ENCODE measurements at places on chromosomes 1 and 21.

GRCh38 chr21:41396558-41397075, 29.4 kb upstream of the MX1 start:
- no peak for DNase-seq

DNA sequence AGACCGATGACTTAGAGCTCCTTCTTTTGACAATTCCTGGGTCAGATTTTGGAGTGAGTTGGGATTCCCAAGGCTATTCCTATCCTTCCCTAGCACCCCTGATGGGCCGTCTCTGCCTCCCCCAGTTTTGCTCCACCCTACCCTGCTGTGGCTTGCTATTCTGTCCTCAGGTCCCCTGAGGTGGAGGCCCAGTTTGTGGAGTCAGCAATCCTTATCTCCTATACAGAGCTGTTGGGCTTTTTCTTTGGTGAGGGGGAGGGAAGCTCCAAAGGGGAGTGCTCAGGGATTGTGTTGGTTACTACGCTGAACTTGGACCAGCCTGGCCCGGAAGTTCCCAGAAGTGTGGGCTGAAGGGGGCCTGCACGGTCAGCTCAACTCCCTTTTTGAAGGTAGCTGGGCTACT, 7.6 kb downstream of the SESN2 start:
- no peak for DNase-seq

GRCh38 chr1:210407207-210407886, 78.6 kb downstream of the HHAT start:
- peak; percentile 17 for DNase-seq

DNA sequence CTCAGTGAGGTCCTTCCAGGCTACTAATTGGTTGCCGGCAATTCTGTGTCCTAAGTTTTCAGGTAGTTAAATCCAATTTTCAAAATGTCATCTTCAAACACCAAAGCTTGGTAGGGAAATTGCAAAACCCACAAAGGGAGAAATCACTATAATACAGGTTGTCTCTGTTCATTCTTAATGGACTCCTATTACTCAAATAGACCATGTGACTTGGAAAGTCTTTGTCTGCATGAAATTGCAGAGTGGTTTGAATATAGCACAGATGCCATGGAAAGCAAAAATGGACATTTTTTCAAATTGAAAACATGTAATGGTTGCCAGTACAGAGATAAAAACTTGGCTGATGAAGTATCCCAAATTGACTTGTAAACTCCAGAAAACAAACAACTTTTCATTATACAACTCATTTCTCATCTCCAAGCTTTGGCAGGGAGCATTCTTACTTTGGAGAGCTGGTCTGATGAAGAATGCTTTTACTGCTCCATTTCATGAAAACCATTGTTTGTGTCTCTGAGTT, 169.5 kb upstream of the PKN2 start:
- no peak for DNase-seq

DNA sequence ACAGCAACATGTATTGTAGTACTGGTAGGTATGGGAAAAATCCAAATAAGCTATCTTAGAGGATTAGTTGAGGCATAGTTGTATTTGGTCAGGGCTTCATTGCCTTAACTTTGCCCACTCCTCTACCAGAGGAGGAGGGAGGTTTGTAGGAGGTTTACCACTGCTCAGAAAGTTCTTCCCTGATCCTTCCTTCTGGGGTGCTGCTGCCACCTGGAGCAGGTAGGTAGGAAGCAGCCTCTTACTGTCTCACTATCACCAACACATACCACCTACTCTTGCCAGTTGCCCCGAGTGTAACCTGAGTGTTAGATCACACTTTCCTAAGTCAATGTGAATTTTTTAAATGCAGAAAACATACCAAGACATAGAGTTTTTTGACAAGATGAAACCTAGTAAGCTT, 24.1 kb upstream of the ZSWIM5 start:
- no peak for DNase-seq

GRCh38 chr1:32966900-32967299, 2.3 kb upstream of the RNF19B start:
- no peak for DNase-seq

DNA sequence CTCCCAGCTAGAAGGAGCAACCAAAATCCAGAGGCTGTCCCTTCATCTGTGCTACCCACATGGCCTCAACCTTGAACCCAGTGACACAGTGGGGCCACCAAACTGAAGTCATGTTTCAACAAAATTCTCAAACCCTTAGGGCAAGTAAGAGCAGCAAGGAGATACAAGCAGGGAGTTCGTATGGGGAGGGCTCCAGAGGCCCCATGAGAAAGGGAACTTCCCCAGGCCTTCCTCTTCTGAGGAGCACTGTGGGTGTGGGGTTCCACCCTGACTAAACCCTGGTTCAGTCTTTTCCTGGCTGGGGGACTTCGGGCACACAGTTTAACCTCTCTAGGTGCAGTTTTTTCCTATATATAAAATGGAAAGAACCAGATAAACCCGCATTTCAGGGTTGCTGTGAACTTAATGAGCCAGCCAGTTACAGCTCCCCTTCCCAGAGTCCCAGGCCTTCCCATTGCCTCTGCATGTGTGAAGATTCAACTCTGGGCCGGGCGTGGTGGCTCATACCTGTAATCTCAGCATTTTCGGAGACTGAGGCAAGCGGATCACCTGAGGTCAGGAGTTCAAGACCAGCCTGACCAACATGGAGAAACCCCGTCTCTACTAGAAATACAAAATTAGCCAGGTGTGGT, 8.0 kb upstream of the THEMIS2 start:
- DNase-seq, result no peak

DNA sequence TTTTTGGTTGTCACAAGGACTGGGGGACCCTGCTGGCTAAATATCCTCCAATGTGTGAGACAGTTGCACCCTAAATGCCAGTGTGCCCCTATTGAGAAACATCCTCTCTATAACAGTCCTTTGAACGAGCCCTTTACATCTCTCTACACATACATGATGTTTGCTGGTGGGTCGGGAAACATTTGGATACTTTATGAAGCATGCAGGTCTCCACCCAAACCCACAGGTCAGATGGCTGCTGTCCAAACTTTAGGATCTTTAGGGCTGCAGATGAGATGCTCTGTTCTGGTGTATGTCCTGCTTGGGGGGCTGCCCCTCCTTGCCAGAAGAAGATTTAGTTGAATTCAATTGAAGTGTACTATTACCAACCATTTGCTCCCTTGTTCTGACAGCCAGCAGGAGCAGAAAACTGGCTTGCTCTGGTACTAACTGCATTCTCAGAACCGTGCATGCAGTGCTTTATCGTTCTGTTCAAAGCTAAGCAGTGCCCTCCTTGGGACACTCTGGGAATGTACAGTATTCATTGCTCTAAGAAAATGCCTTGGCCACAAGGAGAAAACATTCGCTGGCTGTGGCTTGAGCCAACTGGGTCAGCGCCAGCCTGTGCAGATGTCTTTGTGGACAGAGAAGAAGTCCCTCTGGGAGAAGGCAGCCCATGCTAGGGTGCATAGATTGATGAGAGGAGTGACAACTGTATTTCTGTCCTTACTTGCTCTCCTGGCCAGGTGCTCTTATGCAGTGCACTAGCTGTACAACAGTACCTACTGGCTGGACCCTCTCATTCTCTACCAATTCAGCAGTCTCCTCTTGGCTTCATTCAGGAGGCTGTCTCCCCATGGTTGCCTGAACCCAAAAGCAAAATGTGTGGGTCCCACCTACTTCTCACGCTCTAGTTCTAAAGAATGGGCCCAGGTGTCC, 61.4 kb upstream of the DIRAS3 start:
- DNase-seq, result no peak

GRCh38 chr1:30336550-30337323, 386.6 kb downstream of the MATN1 start:
- no peak for DNase-seq

DNA sequence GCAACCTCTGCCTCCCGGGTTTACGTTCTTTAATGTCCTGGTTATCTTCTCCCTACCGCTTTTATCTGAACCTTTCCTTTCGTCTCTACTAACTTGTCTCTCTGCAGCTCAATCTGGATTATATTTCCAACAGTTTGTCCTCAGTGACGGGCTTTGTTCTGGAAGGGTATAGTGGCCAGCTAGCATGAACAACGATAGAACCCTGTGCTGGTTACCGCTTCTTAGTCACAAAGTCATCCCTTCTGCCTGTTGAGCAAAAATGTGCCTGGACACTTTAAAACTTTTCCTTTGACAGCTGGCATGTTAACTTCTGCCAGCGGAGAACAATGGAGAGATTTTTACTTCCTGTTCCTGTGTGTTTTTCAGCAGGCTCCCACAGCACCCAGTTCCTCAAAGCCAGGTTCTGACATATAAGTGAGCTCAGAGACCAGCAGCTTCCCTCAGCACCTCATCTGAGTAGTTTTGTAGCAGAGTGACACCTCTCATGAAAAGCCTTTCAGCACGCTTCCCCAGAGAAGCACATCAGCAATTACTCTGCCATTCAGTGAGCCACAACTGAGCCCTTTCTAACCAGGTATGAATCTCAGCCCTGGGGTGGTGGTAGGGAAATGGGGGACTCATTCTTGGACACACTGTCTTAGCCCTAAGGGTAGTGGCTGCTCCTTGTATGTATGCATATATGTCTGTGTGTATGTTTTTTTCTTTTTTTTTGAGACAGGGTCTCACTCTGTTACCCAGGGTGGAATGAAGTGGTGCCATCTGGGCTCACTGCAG, 23.6 kb upstream of the CCDC17 start:
- DNase-seq, result no peak

All from stimulated activated CD4-positive, alpha-beta T cell treated with anti-CD3 and anti-CD28 coated beads, TNF-alpha, amount 100 ng/mL, for 1 hour (primary cell).